DND-41 (cell line): ENCODE measurements at places on chromosomes 12 and 14.
A peak's percentile ranks its signal among the peaks of the same experiment; 100 is the strongest.

DNA sequence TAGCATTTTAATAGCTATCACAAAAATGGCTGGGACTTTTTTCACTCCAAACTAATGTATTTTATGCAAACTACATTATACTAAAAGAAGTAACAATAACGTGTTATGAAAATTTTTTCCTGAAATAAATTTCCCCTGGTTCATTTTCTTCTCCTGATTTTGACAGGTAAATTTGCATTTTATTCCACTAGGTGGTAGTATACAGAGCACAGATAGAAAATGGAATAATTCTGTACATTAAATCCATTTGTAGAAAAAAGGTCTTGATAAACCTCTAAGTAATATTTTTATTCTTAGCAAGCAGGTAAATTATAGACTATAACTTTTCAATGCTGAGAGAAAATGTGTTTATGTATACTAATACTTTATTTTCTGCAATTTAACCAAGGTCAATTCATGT lies 96.5 kb downstream of the BCAT1 start:
- peaks cover 22% of the 10 kb centered on the region; the same call in 1 of the 2 replicates for H3K36me3 ChIP-seq
- H3K27ac ChIP-seq: no peak overlapping the region
- no peaks in the 10 kb centered on the region for H3K4me1 ChIP-seq
- H3K4me3 ChIP-seq: no peak overlapping the region
- no peak for DNase-seq

GRCh38 chr12:129378496-129378895 lies 525.2 kb downstream of the GLT1D1 start:
- no peaks in the 10 kb centered on the region for H3K27me3 ChIP-seq
- no peak overlapping the region for H3K4me3 ChIP-seq
- DNase-seq: no peak
- no peaks in the 10 kb centered on the region for H3K36me3 ChIP-seq

GRCh38 chr12:103268831-103269514 lies 226.8 kb downstream of the C12orf42 start:
- H3K36me3 ChIP-seq: no peaks in the 10 kb centered on the region
- H3K4me3 ChIP-seq: no peak overlapping the region
- H3K4me1 ChIP-seq: peaks cover 15% of the 10 kb centered on the region

- H3K4me3 ChIP-seq: no peak overlapping the region
- H3K36me3 ChIP-seq: no peaks in the 10 kb centered on the region
- no peak for DNase-seq
- H3K4me1 ChIP-seq: no peaks in the 10 kb centered on the region
- H3K27me3 ChIP-seq: no peaks in the 10 kb centered on the region
Observed at GRCh38 chr14:93023802-93024434, 91.8 kb downstream of the ITPK1 start.

DNA sequence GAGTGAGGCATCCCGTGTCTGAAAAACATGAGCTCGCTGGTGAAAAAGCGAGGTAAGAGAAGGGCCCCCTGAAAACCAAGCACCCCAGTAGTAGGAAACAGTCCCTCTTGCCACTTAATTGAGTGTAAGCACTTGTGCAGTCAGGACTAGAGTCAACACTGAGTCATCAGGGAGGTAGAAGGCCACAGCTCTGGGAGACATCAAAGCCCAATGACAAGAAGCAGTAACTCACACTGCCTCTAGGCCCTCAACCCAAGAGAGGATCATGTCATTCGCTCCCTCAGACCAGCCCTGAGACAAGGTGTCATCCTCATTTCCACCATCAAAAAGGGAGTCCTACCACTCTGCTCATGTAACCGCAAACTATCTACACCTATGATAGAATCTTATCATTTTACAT lies 17.8 kb downstream of the POMT2 start:
- H3K36me3 ChIP-seq: peaks cover 39% of the 10 kb centered on the region
- H3K27me3 ChIP-seq: no peaks in the 10 kb centered on the region
- no peak for DNase-seq
- no peak overlapping the region for H3K4me3 ChIP-seq
- H3K27ac ChIP-seq: no peak overlapping the region
- no peaks in the 10 kb centered on the region for H3K4me1 ChIP-seq

DNA sequence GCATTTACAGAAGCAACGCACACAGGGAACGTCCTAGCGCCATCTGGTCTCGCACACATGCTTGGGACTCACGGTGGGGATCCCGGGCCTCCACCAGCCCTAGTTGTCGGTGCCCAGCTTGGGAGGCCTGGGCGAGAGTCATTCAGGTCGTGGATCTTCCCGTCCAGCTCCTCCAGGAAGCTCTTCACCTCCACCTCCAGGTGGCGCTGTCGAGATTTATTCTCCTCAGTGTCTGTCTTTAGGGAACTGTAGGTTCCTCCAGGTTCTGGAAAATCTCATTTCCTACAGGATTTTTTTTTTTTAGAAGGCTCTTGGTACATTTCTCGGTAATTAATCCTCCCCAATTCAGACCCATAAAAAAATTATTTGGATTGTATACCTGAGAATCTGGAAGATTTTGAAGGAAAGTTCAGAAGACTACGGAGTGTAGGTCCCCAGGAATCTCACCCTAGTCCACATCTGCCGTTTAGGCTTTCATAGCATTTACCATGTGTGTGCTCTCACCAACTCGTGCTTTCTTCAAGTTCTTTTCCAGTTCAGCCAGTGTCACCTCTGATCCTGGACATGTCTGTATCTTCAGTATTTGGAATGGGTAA lies 910.0 kb downstream of the TMEM121 start:
- DNase-seq: peak; percentile 70
- no peaks in the 10 kb centered on the region for H3K27me3 ChIP-seq
- peak overlapping the region; percentile 60 for H3K27ac ChIP-seq
- no peak overlapping the region for H3K4me3 ChIP-seq
- peaks cover 15% of the 10 kb centered on the region for H3K36me3 ChIP-seq
- peaks cover 13% of the 10 kb centered on the region for H3K4me1 ChIP-seq

DNA sequence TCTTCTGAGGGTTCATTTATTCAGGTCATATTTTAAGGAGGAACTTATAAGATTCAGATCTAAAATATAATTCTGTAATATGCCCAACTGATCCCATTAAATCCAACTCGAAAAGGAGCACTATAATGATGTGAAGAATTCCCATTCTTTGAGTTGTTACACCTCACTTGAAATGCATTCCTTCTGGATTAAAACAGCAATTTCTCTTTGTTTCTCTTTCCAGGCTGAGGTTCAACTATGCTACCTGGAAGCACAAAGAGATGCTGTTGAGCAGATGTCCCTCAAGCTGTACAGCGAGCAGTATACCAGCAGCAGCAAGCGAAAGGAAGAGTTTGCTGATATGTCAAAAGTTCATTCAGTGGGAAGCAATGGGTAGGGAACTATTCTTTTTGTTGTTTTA lies 260.6 kb upstream of the NPAS3 start:
- H3K4me3 ChIP-seq: no peak overlapping the region
- H3K4me1 ChIP-seq: no peaks in the 10 kb centered on the region

DNA sequence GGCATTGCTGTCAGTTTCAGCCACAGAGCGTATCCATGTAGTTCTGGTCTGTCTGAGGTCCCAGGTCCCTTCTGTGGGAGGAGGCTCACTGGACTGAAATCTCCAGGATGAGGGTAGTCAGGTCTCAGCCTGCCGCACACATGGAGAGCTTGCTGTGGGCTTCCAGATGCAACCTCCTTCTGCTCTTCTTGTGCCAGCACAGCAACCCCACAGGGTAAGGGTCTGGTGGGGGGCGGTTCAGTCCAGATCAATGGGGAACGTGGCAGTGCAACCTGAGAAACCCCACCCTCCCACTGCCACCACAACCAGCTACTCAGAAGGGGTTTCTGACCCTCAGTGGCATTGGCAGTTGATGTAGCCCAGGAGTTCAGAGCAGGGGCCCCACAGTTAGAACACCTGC lies 61.2 kb downstream of the BEGAIN start:
- peaks cover 3% of the 10 kb centered on the region; the same call in 1 of the 2 replicates for H3K4me1 ChIP-seq
- DNase-seq: peak; percentile 3
- peaks cover 23% of the 10 kb centered on the region for H3K36me3 ChIP-seq
- no peak overlapping the region for H3K4me3 ChIP-seq
- H3K27ac ChIP-seq: no peak overlapping the region
- no peaks in the 10 kb centered on the region for H3K27me3 ChIP-seq

- no peaks in the 10 kb centered on the region for H3K36me3 ChIP-seq
- no peak for DNase-seq
- H3K4me1 ChIP-seq: no peaks in the 10 kb centered on the region
- H3K4me3 ChIP-seq: no peak overlapping the region
Observed at GRCh38 chr12:118328486-118329330, 44.0 kb downstream of the TAOK3 start.

GRCh38 chr14:50901361-50901760 lies 29.5 kb downstream of the ABHD12B start:
- no peak overlapping the region for H3K27ac ChIP-seq
- H3K27me3 ChIP-seq: no peaks in the 10 kb centered on the region
- H3K4me3 ChIP-seq: no peak overlapping the region
- no peaks in the 10 kb centered on the region for H3K36me3 ChIP-seq

GRCh38 chr12:60176891-60177290 lies 581.1 kb downstream of the SLC16A7 start:
- no peaks in the 10 kb centered on the region for H3K36me3 ChIP-seq
- no peaks in the 10 kb centered on the region for H3K4me1 ChIP-seq
- H3K27ac ChIP-seq: no peak overlapping the region
- DNase-seq: no peak

GRCh38 chr12:59055204-59055860 lies 135.0 kb upstream of the LRIG3 start:
- H3K36me3 ChIP-seq: no peaks in the 10 kb centered on the region
- H3K4me1 ChIP-seq: no peaks in the 10 kb centered on the region
- no peak overlapping the region for H3K4me3 ChIP-seq
- no peak overlapping the region for H3K27ac ChIP-seq

DNA sequence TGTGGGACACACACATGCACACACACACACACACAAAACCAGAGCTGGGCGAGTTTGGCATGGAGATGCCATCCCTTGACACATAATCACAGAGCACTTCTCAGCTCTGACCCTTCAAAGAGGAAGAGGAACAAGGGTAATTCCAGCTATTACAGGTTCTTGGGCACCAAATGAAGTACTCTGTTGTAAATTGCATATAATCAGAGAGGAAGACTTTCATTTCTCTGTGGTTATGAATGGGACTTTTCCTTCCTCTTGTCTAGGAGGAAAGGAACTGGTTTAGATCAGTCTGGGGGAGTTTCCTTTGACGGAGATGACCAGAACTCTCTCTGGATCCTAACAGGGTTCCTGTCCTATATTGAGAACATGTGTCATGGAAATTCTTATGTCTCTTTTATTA lies 26.4 kb upstream of the FGF6 start:
- peaks cover 8% of the 10 kb centered on the region for H3K27me3 ChIP-seq
- no peaks in the 10 kb centered on the region for H3K36me3 ChIP-seq
- H3K27ac ChIP-seq: no peak overlapping the region

DNA sequence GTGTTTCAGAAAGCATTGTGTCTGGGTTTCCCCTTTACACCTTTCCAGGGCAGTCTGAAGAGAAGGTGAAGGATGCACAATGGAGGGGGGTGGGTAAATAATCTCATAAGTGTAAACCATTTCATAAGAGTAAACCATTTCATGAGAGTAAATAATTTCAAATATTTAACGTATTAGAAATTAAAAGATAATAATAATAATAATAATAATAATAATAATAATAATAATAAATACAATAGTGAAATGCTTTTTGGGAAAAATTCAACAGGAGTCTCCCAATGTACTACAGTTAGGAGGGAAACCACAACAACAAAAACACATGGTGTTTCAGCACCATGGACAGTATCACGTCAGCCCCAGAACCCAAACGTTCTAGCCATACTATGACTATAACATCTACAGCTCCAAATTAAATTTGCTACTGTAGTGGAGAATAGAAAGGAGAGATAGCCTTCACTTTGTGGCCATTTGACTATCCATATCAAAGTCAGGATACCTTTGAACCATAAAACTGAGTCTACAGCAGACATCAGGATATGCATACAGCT lies 691.8 kb downstream of the BCL11B start:
- DNase-seq: peak; percentile 44
- H3K27ac ChIP-seq: no peak overlapping the region
- no peak overlapping the region for H3K4me3 ChIP-seq
- H3K4me1 ChIP-seq: no peaks in the 10 kb centered on the region

GRCh38 chr12:10826258-10826657 lies at the start of gene TAS2R10:
TSS of gene TAS2R10 (minus strand) at chr12:10826358. CDS start at chr12:10826269, 89 bp downstream.
- H3K4me3 ChIP-seq: no peak within 1 kb of the TSS
- no peaks in the 10 kb centered on the region for H3K4me1 ChIP-seq
- H3K27me3 ChIP-seq: no peaks in the 10 kb centered on the region
- H3K36me3 ChIP-seq: no peaks in the 10 kb centered on the region
- H3K27ac ChIP-seq: no peak within 1 kb of the TSS
- DNase-seq: no peak

DNA sequence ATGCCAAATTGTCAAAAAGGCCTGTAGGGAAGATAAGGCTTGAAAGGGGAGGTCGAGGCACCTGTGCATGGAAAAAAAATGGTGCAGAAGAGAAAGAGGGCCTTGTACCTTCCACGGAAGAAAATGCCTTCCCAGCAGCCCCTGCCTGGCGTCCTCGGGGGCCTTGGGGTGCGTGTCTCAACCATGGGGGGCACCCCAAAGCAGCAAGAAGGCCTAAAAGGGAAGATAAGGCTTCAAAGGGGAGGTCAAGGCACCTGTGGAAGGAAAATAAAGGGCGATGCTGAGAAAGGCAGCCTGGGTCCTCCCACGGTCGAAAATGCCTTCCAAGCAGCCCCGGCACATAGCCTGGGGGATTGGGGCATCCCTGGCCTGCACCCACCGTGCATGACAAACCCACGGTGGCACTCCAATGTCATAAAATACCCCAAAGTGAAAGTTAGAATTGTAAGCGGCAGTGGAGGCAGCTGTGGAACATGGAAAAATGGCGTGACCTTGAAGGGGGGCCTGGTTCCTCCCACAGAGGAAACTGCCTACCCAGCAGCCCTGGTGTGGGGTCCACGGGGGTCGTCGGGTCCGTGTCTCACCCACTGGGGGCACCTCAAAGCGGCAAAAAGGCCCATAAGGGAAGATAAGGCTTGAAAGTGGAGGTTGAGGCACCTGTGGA lies 275.0 kb downstream of the ALG10 start:
- H3K27ac ChIP-seq: no peak overlapping the region
- no peaks in the 10 kb centered on the region for H3K4me1 ChIP-seq
- H3K27me3 ChIP-seq: no peaks in the 10 kb centered on the region
- no peaks in the 10 kb centered on the region for H3K36me3 ChIP-seq

DNA sequence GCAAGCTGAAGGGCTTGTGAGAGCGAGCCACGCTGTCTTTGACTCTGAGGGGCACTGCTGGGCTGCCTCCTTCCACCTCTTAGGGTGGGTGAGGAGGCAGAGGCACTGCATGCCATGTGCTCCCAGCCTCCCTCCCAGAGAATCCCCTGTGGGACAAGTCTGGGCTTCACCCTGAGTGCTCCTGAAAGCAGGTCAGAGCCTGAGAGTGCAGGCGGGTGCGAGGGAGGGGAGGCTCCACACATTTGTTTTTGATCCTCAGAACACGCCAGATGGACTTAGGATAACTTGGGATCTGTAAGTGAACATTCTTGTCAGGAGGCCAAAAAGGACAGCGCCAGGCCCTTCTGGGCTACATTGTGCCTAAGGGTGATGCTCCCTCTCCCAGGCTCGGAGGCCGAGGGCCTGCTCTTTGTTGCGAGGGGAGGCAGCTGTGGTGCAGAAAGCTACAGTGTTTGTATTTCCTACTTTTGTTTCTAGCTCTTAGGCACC lies 155.4 kb downstream of the TMX1 start:
- H3K27me3 ChIP-seq: no peaks in the 10 kb centered on the region
- no peaks in the 10 kb centered on the region for H3K36me3 ChIP-seq
- no peak overlapping the region for H3K27ac ChIP-seq
- DNase-seq: no peak

GRCh38 chr12:6263931-6264330 lies 46.6 kb upstream of the PLEKHG6 start:
- no peaks in the 10 kb centered on the region for H3K36me3 ChIP-seq
- no peak for DNase-seq
- peaks cover 5% of the 10 kb centered on the region for H3K27me3 ChIP-seq
- no peak overlapping the region for H3K27ac ChIP-seq

- no peak overlapping the region for H3K4me3 ChIP-seq
- no peaks in the 10 kb centered on the region for H3K27me3 ChIP-seq
- H3K36me3 ChIP-seq: no peaks in the 10 kb centered on the region
- peaks cover 57% of the 10 kb centered on the region for H3K4me1 ChIP-seq
- peak overlapping the region; percentile 64 for H3K27ac ChIP-seq
- DNase-seq: no peak
Observed at GRCh38 chr12:26843311-26843710, 10.3 kb upstream of the ITPR2 start.
